ENCODE measurements at places on chromosomes 12 and 14. TPM values are rescaled to one million over a fixed set of nuclear protein-coding genes. Genes with fewer than 3 reads are reported as not detected.
A peak's percentile ranks its signal among the peaks of the same experiment; 100 is the strongest.

DNA sequence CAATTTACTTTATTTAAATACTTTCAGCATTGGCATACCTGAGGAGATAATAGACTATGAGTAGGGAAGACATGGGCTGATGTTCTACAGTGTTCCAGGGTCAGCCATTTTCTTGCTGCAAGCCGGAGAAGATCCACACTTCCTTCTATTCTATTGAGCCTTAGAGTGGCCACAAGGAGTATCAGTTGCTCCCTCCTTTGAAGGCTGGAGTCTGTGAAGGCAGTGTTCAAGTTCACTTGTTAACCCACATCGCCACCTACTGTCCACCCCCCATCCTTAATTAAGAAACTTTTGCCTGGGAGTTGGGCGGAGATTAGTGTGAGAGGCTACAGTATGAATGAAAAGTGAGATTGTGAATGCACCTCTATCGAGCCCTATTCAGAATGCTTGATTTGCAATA is 666.6 kb downstream of the NRXN3 start:
- DNase-seq: no peak

- DNase-seq: no peak
Observed at GRCh38 chr14:99175331-99176155, 96.5 kb downstream of the BCL11B start.

The NPC2 gene
- 258 TPM for total RNA-seq

The ANAPC5 gene
- 113 TPM for total RNA-seq

DNA sequence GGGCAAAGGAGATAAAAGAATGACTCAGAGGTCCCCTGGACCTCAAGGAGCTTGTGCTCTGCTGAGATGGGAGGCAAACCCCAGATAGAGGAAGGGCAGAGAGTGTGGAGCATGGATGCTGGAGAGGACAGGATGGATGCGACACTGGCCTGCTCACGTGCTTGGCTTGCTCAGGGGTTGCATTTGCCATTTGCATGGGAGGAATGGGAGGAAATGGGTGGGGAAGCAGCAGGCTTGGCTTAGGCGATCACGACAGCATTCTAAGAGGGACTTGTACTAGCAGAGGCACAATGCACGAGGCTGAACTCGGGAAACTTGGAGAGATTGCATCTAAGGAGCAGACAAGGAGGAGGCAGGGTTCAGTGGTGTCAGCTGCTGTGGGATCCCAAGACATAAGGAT is 19.8 kb downstream of the CD9 start:
- no peak for DNase-seq

The ZNF891 gene
- 5.5 TPM for total RNA-seq

- no peak for DNase-seq
Observed at GRCh38 chr12:94648578-94648977, 1.8 kb downstream of the TMCC3 start.

DNA sequence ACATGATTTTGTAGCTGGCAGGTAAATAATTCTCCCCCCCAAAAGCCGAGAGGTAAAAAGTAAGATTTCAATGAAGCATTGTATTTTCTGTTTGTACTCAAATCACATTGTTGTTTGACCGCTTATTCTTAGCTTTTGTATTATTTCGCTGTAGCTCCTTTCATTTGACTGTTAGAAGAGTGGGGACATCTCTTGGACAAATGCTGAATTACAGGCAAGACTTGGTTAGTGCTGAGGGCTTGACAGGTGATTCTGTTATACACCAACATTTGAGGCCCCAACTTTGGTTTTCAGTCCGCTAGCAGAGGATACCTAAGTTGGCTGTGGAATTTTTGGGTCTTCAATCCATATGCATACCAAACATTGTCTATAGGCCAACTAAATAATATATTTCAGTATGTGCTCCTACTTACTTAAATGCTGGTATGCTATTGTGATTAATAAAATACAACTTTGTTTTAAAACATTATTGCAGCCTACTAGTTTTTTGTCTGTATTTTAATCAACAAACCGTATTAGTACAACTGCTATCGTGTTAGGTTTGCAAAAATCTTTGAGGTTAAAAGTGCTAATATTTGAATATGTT is 102.2 kb downstream of the ERC1 start:
- no peak for DNase-seq

DNA sequence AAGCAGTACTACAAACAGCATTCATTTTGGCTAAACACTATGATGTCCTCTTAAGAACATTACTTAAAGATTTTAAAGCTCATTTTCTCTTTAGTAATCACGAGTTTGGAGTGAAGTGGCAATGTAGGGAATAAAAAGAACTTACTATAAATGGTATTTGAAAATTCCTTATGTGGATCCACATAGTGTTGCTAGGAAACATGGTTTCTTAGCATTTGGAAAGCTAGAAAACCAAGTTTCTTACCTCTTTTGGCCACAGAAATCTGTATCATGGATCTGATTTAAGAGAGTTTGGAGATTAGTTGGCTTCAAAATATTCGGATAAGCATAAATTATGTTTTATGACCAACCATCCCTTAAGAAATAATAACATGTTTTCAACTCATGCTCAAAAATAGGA is 337.7 kb upstream of the GARIN6 start:
- DNase-seq: no peak

- DNase-seq: peak; percentile 90
Observed at GRCh38 chr12:108302403-108303311, 36.5 kb downstream of the CMKLR1 start.

- no peak for DNase-seq
Observed at GRCh38 chr12:122382919-122383350, 39.5 kb downstream of the CLIP1 start.

DNA sequence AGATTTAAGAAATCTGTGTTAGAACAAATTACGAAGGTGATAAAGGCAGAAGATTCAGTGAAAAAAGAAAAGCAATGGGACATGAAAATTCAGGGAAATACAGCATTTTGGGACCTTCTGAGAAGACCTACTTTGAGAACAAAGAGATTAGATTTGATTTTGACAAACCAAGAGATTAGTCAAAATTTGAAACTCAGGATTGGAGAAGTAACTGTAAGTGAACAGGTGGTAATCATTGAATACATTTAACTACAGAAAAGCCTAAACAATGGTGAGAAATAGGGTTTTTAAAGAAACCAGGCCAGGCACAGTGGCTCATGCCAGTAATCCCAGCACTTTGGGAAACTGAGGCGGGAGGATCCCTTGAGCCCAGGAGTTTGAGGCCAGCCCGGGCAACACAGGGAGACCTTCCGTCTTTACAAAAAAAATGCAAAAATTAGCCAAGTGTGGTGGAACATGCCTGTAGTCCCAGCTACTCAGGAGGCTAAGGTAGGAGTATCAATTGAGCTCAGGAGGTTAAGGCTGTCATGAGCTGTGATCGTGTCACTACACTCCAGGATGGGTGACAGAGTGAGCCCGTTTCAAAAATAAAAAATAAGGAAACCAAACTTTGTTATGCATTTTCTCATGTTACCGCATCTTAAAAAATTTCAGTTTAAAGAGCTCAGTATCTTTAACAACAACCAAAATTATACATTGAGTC is 8.9 kb upstream of the SAV1 start:
- no peak for DNase-seq

- DNase-seq: peak; percentile 22
Observed at GRCh38 chr12:50042693-50043092, 14.7 kb upstream of the ASIC1 start.

GRCh38 chr14:68774771-68775613 is 17.9 kb downstream of the ZFP36L1 start:
- DNase-seq: no peak

DNA sequence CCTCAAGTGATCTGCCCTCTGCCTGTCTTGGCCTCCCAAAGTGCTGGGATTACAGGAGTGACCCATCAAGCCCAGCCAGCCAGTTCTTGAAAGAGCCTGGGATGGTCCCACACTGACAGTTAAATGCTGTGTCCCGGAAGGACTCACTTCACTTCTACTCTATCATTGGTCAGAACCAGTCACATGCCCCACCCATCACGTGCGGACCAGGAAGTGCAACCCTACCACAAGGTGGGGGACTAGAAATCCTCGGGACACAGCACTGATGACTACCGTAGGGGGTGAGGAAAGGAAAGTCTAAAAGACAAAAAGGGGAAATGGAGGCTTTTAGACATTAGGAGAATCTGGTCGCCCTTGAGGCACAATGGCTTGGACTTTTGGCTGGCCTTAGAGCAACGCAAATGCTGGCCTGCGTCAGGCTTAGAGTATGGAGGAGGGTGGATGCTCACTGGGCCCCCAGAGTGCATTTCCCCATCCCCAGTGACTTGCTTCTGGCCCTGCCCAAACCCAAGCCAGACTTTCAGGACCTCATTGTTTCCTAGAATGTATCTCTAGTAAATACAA is 207.7 kb downstream of the TTC8 start:
- no peak for DNase-seq

The KIF26A gene
- 10.4 TPM for total RNA-seq

GRCh38 chr12:12091977-12092663 is 21.4 kb downstream of the BCL2L14 start:
- DNase-seq: no peak
